ENCODE measurements at places on chromosomes 11 and 22. TPM values are rescaled to one million over a fixed set of nuclear protein-coding genes. Genes with fewer than 3 reads are reported as not detected.

The CEP57 gene
- 24.3 TPM for total RNA-seq

The OR6T1 gene
- not detected for total RNA-seq

The TPCN2 gene
- 10.9 TPM for total RNA-seq

The DCDC1 gene
- 0.26 TPM for total RNA-seq

The GLB1L3 gene
- not detected for total RNA-seq
